ENCODE measurements at places on chromosomes 4 and X.
A peak's percentile ranks its signal among the peaks of the same experiment; 100 is the strongest.

GRCh38 chr4:2298532-2298991, 36.7 kb upstream of the MXD4 start:
- DNase-seq: no peak

- DNase-seq: no peak
These were observed 228.5 kb upstream of the CASK start for GRCh38 chrX:42151808-42152207.

DNA sequence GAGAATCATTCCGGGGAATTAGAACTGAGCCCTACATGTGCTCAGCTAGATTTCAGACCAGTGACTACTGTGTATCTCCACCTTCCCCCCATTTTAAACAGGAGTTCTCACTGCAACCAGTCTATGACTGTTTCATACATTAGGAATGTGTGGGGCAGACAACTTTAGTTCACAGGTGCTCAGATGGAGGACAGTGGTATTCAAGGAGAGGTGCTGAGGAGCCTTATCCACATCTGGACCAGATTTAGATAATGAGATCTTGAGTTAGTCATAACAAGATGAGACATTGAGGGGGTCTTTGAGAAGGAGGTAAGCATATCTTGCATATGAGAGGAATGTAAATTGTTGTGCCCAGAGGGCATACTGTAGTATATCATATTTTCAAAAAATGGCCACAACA, 32.8 kb upstream of the RELL1 start:
- DNase-seq: peak; percentile 40

- no peak for DNase-seq
These were observed 17.9 kb downstream of the NAT8L start for GRCh38 chr4:2076908-2077536.

DNA sequence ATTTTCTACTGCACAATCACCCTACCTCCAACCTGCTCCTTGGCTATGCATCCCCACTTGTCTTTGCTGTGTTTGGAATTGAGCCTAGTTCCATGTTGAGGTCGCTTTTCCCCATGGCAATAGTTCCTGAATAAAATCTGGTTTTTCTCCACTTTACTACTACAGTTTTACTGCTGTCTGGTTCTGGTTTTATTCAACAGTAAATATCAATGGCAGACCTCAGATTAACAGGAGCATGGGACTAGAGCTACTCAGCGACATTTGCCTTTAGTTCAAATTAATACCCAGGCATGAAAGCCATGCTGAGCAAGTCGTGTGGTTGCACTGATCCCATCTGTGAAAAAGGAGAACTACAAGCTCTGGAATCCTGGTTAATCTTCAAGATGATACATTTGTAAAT, 460.3 kb downstream of the GRXCR1 start:
- DNase-seq: no peak

DNA sequence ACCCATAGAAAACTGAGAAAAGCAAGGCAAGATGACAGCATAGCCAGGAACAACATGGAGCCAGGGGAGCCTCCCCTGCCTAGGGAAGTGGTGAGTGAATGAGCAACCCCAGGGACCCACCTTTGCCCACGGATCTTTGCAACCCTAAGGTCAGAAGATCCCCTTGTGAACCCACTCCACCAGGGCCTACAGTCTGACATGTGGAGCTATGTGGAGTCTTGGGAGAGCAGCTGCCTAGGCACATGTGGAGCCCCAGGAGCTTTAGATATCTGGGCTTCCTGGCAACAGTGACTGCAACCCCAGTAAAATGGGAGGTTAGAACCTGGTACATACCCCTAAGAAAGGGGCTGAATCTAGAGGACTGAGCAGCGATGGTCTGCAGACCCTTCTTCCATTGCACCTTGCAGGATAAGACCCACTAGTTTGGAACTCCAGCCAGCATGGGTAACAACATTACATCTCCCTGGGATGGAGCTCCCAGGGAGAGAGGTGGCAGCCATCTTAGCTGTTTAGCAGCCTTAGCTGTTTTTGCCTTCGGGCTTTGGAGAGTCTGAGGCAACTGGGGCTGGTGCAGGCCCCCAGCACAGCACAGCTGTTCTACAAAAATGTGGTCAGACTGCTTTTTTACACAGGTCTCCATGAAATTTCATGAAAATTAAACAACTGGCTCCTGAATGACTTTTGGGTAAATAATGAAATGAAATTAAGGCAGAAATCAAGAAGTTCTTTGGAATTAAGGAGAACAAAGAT, 104.7 kb upstream of the TRIM2 start:
- no peak for DNase-seq

DNA sequence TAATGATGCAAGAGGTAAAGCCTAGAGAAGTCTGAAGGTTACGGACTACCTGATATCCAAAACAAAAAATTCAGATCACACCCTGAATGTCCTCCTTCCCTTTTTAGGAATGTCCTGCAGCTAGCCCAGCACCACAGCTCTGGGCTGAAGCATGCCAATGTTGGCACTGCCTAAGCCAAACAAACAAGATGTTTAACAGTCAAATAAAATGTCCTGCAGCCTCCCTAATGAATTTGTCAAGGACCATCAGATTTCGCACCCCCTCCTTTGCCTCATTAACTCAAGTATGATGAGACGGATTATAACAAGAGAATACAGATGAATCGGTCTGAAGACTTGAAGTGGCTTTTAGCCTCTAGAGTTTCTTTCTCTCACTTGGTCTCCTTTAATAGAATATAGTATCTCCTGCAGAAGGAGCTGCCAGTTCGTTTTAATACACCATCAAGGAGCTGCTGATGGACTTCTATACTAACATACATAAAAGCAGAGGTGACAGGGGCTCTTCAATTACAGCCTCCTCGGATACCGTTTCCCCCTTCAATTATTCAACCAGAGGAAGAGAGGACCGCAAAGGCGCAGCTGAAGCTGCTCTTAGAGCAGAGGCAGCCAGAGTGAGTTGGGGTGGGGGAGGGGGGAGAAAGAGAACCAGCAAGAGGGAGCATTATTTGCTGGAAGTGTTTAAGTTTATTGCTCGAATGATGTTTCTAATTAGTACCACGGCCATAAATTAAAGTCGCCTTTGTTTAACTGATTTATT, 3.0 kb upstream of the MAB21L2 start:
- DNase-seq: peak; percentile 57

GRCh38 chr4:90220459-90220858, 93.3 kb downstream of the CCSER1 start:
- no peak for DNase-seq

DNA sequence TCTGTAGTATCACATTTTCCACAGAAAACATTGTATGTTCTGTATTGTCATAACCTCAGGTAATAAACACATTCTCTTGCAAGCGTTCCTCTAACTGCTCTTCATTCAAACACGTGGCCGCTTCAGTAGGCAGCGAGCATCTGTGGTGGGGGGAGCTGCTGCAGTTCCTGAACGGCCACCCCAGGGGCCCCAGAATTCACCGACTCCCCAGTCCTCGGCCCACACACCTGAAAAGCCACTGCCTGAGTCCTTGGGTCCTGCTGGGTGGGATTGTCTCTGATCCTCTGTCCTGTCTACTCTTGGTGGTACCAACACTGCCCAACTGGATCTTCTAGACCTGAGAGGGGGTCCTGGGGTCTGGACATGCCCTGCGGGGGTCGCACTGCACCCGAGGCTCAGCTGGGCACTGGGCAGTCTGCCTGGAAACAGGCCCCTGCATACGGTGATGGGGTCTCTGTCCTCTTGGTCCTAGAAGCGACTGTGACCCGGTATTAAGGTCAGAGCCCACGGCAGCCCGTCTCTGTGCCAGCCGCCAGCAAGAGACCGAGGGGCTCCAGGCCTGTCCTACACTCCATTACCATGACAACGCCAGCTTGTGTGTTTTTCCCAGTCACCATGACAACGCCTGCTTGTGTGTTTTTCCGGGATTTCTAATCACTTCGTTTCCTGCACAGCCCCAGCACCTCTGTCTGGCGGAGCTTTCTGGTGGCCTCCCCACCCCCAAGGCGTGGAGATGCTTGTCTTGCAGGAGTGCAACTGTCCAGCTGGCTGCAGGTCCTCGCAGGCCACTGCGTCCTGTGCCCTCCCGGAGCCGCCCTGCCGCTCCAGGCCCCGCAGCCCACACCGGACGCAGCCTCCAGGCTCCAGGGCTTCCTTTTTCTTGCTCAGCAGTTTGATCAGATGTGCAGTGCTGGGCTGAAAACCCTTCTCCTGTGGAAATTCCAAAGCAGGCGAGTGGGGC, 16.0 kb downstream of the CTBP1 start:
- DNase-seq: peak; percentile 20

- peak; percentile 31 for DNase-seq
These were observed 61.5 kb upstream of the MAGEB2 start for GRCh38 chrX:30153881-30154260.

GRCh38 chr4:8577046-8577445, 3.1 kb upstream of the GPR78 start:
- DNase-seq: no peak

DNA sequence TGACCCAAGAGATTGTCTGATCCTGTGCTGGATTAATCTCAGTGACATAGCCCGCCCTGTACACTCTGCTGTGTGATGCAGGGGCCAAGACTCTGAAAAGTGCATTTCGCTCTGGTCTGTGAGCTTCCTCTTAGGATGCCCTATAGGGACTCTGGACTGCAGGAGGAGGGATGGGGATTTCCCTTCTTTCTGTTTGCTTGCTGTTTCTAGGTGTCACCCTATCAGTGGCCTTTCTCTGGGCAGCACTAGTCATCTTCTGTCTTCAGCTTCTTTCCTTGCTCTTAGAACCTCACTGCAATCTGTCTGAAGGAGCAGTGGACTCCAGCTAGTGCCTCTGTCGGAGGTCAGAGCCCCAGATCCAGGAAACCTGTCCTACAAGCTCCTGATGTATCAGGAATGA, 34.5 kb upstream of the SCRG1 start:
- DNase-seq: no peak

GRCh38 chrX:1249101-1249887, 19.3 kb upstream of the CSF2RA start:
- DNase-seq: no peak

DNA sequence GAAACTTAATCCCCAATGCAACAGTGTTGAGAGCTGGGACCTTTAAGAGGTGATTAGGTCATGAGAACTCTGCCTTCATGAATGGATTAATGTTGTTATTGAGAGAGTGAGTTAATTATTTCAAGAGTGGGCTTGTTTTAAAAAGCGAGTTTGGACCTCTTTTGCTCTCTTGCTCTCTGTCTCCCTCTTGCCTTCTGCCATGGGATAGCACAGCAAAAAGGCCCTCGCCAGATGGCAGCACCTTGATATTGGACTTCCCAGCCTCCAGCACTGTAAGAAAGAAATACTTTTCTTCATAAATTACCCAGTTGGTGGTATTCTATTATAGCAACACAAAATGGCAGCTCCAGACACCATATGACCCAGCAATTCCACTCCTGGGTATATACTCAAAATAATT, 7.0 kb upstream of the ATP6AP2 start:
- peak; percentile 11 for DNase-seq

DNA sequence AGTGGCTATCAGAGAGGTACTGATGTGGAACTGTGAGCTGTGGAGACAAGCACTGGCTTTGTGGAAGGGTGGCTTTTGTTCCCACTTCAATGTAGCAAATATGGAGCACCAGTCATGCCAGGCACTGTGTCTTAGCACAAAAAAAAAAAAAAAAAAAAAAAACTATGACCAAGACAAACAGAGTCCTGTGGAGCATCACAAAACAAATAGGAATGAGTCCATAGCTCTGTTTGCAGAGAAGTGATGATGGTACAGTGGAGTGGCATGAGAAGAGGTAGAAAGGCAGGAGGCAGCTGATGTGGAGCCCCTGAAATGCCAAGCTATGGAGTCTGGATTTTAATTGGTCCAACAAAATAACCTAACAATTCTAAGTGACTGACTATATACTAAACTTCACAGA, 116.9 kb downstream of the RAB28 start:
- no peak for DNase-seq

- DNase-seq: no peak
These were observed 67.8 kb downstream of the SPIN4 start for GRCh38 chrX:63283348-63283747.

DNA sequence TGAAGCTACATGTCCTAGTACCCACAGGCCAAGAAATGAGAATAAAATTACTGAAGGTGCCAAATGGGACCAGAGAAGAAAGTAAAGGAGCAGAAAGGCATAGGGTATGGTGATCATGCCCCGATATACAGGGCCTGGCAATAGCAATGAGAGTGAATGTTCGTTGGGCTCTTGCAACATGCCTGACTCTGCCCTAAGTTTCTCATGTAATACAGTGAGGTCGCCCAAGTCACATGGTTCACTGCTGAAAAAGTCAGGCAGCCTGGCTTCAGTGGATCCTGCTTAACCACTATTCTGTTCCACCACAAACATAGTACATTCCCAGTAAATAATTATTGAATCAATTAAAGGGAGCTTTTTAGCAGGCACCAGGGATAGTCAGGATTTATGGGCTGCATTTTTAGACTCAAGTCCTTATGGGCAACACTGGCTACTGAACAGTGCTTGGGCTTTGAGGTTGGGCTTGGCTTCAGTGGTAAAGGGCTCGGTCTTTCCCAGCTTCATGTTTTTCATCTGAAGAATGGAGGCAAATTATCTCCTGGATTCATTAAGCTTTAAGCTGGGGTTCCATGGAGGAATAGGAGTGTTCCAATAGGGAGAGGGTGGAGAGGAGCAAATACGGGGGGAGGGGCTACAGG, 67.1 kb upstream of the ZNF518B start:
- DNase-seq: no peak

DNA sequence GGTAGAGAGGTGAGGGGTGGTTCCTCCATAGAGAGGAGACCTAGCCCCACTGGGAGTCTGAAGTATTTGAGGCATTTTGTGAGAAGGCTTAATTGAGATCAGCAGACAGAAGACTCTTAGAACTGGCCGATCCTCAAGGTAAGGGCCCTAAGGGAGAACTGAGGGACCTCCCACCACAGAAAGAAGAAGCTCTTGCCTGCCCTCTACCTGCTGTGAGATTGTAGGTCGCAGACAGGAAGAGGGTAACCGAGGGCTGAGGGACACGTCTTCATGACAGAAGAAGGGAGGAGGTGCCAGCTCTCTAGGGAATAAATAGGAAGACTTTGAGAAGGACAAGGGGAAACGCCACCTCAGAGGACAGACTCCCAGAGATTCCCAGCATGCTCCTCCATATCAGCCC, 24.1 kb upstream of the MAGEC1 start:
- no peak for DNase-seq

DNA sequence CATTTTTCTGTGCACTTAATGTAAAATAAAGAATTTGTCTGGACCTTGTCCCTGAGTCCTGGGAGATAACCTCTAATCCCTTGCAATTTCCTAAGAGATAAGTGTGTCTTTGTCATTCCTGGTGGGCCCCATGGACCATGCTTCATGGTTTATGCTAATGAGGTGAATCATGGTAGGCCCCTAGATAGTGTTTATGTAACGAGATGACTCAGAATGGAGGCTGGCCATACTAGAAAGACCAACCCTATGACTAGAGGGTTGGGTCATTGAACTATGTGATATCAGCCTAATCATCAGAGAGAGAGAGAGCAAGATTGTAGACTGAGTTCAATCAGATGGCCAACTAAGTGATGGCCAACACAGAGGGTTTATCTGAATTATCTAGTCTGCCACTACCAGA, 64.2 kb upstream of the NHSL2 start:
- DNase-seq: peak; percentile 73

DNA sequence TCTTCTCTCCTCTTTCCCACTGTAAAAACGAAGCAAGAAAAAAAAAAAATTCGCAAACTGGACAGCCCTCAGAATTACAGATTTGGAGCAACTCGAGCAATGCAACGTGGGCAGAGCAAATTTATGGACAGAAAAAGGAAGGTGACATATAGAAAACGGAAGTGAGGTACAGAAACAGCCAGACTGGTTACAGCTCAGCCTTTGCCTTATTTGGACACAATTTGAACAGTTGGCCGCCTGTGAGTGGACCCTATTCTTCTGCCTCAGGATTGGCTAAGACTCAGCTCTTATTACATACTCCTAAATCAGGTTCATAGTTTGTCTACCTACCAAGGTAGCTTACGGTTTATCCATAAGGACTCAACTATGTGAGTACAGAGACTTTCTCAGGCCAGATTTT, 98.8 kb downstream of the SOWAHB start:
- no peak for DNase-seq
